BJ (cell line): ENCODE measurements at places on chromosomes 12 and 14.

GRCh38 chr12:1796515-1797010, 23.8 kb upstream of the LRTM2 start:
- DNase-seq = no peak

DNA sequence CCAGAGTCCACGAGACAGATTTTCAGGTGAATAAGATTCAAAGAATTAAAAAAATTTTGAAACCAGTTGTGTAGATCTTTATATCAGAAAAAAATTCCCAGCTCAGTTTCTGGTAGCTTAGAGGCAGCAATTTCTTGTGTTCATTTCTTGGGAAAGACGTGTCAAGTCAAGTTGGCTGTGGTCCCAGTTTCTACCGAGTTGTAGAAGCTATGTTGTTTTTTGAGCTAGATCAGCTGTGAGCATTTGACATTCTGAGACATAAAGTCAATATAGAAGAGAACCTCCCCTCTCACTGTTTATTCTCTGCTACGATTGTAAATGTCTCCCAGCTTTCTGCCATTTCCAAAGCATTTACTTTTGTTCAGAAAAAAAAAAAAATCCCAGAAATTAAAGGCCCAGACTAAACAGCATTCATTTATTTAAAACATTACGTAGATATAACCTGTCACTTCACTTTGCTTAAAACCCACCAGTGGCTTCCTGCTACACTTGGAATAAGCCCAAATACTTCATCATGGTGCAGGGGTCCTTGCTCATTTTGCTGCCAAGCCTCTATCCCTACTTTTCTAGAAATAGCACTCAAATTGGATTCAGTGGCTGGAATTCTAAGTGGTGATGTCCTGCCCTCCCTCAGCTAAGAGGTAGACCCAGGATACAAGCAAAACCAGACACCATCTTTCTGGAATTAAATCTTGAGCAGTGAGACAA, 20.6 kb upstream of the PYGL start:
- no peak for DNase-seq

- DNase-seq = no peak
Observed at GRCh38 chr12:79326222-79326621, 364.5 kb downstream of the PAWR start.

DNA sequence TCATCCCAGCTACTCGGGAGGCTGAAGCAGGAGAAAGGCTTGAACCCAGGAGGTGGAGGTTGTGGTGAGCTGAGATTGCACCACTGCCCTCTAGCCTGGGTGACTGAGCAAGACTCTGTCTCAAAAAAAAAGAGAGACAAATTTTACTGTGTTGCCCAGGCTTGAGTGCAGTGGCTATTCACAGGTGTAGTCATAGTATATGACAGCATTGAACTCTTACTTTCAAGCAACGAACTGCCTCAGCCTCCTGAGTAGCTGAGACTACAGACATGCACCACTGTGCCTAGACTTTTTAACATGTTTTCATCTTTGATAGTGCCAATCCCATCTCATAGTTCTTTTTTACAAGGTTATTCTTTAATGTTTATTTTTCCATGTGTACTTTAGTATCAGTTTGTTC, 13.7 kb downstream of the ARID2 start:
- no peak for DNase-seq

DNA sequence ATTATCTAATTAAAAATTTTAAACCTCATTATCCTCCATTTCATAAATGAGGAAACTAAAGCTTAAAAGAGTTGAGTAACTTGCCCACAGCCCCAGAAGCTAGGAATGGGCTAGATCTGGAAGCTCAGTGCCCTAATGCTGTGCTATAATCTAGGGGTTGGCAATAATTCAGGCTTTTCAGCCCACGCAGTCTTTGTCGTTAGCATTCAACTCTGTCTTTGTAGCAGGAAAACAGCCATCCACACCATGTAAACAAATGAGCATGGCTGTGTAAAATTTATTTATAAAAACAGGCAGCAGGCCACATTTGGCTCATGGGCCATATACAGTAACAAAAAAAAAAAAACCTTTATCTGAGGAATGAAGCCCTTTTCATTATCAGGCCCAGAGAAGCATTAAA, 92.4 kb upstream of the OVCH1 start:
- no peak for DNase-seq

DNA sequence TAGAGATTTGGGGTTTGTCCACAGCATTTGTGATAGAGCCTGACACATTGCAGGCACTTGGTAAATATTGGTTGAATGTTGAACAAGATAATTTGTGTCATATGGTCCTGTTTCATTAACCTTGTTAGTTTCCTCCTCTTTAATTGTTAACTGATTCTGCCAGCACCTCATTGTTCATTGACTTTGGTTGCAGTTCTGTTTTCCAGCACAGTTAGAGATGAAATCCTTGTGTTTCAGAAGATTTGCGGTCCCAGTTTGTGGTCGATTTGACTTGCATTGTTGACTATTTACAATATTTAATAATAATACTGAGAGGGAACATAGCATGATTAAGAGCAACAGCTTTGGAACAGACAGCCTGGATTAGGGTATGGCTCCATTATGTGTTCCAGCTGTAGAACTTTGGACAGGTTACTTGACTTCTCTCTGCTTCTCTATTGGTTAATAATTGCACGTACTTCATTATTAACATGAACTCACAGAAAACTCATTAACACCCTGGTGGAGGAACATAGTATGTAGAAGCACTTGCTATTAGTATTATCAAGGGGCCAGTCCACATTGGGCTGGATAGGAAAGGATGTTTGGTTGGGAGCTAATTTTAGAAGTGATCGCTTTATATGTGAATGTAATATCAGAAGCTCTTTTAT, 8.7 kb downstream of the DRAM1 start:
- no peak for DNase-seq

- no peak for DNase-seq
Observed at GRCh38 chr14:42862114-42862513, 1255.4 kb downstream of the LRFN5 start.

- DNase-seq = no peak
Observed at GRCh38 chr14:52040598-52040997, 28.3 kb downstream of the NID2 start.

DNA sequence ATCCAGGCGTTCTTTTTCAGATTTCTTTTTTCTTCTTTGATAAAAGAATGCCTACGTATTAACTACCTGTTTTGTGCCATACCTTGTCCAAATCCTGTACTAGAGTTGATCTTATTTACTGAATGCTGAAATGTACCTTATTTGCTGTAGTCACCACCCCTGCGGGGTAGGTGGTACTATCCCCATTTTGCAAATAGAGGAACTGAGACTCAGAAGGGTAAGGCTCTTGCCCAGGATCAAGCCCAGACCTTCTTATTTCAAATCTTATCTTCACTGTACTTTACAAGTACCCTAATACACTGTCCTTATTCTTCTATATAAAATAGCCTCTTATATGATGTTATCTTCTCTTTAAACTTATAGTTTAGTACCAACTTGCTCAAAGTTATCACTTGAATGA, 206.5 kb downstream of the SLC41A2 start:
- no peak for DNase-seq
